Stimulated activated CD8-positive, alpha-beta memory T cell treated with anti-CD3 and anti-CD28 coated beads, Interleukin-4, amount 100 ng/mL, for 1 hour (primary cell): ENCODE measurements at places on chromosomes 12 and 14.

- no peak for DNase-seq
Measured at GRCh38 chr12:19454837-19455236, 15.5 kb downstream of the AEBP2 start.

DNA sequence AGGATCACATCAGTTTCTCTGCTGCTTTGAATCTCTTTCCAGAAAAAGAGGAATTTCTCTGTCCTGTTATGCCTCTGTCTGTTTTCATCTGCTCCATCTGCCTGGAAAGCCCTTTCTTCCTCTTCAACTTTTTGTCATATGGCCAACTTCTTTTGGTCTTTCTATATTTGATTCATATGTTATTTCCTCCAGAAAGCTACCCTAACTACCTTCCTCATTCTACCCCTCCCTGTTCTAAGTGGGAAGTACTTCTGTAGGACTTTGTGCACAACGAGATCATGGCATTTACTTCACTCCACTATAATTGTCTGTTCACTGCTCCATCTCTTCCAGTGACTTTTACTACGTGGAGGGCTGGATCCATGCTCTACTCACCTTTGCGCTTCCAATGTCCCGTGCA lies 5.9 kb downstream of the CLEC4D start:
- no peak for DNase-seq

- no peak for DNase-seq
Measured at GRCh38 chr14:28141662-28142061, 624.9 kb upstream of the FOXG1 start.

DNA sequence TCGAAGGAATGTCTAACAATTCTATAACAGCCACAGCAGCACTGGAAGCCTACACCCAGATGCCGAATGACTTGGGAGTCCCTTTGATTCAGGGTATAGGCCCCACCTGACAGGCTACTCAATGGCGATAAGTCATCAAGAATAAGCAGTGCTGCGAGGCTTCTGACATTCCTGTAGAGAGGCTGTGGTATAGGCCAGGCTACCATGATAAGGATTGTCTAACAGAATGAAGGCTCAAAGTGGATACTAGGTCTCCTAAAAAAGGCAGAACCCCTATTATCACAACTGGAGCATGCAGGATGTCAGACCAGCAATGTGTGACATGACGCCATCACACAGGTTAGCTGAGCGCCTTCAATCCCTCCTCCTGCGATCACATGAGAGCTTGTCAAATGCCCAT lies 53.2 kb downstream of the ZFP36L1 start:
- no peak for DNase-seq

DNA sequence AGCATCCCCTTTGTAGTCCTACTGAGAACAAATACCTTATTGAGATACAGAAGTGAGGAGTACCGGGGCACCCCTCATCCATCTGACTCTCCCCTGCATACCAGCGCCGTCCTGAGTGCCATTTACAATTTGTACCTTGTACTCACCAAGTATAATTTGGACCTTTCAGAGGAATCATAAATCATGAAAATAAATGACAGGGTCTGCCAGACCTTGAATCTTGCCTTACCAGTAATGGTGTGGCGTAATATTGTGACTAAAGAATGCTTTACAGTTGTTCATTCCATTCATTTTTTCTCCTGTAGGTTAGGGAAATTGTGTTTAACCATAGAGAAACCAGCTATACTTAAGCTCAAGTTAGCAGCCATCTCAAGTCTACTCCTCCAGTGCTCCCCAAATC lies 243.7 kb upstream of the RGS6 start:
- no peak for DNase-seq

DNA sequence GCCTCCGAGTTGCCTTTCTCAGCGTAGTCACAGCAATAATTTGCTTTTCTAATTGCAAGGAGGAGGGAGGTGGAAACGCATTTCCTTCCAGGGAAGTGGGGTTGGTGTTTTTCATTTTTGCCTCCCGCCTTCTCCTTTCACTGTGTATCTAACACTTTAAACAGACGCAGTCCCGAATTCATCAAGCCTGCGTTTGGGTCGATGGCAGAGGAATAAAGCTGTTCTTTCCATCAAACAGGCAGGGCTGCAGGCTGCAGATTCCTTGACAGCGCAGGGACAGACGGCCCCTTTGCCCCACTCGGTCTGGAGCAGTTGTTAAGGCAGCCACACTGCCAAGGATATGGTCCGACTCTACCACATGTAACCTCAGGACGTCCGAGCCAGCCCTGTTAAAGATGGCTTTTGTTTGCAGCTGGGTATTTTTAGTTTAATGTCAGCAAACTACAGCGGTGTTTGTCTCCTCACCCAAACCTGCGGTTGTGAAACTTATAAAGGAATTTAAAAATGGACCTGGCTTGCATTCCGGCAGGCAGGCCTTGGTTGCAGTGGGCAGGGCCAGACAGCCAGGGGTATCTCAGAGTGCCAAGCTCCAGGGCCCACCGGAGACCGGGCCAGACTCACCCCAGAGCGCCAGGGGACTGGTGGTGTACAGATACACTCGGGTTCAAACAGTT lies 2.1 kb downstream of the CHST11 start:
- no peak for DNase-seq
